ENCODE measurements at places on chromosomes 12 and 14.

GRCh38 chr14:31939934-31940333 lies 137.2 kb upstream of the ARHGAP5 start:
- no peak for DNase-seq

GRCh38 chr14:89549381-89550125 lies 132.5 kb upstream of the FOXN3 start:
- no peak for DNase-seq

GRCh38 chr14:55109836-55110235 lies 19.2 kb upstream of the LGALS3 start:
- DNase-seq, result no peak

GRCh38 chr12:9363145-9363544 lies 154.9 kb upstream of the PZP start:
- no peak for DNase-seq

- DNase-seq, result no peak
Observed at GRCh38 chr12:50620109-50620977, 115.6 kb downstream of the DIP2B start.

DNA sequence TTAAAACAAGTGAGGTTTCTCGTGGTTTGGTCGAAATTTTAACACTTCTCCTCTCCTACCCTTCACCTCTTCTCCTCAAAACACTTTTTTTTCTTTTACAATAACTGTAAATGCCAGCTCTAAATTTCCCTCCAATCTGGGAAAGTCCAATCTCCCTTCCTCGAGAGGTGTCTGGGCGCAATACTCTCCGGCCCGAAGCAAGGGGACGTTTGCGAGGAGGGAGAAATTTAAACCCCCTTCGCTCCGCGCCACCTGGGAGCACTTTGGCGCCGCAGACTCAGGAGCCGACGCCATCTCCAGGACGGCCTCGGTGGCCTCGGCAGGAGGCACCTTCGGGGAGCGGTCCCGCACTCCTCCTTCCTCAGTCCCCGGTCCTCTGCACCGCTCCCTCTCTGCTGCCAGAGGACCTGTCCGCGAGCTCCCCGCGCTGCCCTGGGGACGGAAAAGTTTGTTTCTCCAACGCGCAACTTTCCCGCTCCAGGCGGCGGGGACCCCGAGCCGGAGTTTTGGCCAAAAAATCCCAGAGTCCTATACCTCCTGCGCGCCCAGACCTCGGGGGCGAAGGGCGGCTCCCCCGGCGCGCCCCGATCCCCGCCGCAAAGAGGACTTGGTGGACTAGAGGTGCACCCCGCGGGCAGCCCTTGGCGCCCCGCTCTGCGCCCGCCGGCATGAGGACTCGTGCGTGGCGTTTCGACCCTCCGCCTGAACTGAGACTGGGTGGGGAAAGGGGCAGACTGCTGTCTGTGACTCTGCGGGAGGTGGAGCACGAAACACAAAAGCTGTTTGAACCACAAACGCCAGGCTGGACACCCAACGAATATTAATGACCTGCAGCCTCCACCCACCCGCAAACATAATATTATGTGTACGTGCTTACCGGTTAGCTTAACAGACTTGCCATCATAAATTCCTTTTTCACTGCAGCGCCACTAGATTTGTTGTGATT lies 95.2 kb upstream of the HMGA2 start:
- DNase-seq, result no peak

GRCh38 chr14:39175445-39176262 lies 600 bp downstream of the PNN start:
- DNase-seq, result no peak

DNA sequence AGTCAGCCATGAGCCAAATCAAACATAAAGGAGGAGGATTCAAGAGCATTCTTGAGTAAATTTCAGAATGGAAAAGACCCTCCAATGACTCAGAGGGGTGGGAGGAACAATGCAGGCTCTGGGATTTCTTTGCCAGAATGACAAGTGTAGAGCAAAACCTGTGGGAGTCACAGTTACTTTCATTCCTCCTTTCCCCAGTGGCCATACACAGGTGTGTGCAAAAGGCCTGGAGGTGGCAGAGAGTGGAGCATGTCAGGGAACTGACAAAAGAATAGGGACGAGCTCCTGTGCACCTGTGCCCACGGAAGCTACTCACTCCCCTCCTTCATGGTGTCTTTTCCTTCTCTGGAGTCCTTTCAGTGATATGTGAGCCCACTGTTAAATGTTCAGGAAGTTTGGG lies 9.4 kb upstream of the CIPC start:
- DNase-seq, result no peak

DNA sequence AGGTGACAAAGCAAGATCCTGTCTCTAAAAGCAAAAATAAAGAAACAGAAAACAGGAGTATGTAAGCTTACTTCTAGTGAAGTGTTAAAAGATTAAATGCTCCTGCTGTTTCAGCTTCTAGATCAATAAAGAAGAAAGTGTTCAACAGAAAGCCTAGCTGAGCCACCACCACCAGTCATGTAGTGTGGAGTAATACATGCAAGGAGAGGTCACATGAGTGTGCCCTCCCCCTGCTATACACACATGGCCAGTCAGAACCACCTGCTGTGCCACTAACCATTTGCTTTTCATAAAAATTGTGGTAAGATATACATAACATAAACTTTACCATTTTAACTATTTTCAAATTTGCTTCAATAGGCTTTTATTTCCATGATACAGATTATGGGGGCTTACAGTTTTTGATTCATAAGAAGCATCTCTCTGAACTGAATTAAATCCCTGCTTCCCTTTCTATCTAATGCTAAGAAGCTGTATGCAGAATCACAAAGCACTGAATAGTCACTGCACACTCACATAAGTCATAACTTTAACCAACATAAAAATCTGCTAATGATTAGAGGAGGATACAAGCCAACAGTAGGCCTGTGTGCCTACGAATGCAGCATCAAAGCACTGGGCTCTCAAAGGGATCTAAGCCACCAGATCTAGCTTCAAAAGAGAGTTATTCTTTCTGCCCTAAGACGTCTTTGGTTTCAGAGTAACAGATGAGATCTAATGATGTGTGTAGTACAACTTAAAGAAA lies 515.5 kb downstream of the C12orf50 start:
- DNase-seq, result no peak

DNA sequence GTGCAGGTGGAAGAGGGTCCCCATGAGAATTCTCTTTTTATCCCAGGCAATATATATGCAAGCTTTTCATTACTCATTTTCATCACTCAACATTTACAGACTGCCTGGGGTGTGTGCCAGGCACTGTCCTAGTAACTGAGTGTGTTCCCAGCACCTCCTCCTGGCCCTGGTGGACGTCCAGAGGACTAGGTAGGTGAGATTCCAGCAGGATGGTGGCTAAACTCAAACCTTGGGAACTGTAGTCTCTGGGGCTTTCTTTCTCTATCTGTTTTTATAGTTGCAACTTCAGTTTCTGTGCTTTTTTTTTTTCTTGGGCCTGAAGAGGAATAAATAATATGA lies 63.8 kb downstream of the SUSD6 start:
- no peak for DNase-seq

- no peak for DNase-seq
Observed at GRCh38 chr14:24307575-24308341, at the start of gene CIDEB. CIDEB (minus strand) TSS chr14:24307977; CDS start chr14:24307858, 119 bp downstream.

DNA sequence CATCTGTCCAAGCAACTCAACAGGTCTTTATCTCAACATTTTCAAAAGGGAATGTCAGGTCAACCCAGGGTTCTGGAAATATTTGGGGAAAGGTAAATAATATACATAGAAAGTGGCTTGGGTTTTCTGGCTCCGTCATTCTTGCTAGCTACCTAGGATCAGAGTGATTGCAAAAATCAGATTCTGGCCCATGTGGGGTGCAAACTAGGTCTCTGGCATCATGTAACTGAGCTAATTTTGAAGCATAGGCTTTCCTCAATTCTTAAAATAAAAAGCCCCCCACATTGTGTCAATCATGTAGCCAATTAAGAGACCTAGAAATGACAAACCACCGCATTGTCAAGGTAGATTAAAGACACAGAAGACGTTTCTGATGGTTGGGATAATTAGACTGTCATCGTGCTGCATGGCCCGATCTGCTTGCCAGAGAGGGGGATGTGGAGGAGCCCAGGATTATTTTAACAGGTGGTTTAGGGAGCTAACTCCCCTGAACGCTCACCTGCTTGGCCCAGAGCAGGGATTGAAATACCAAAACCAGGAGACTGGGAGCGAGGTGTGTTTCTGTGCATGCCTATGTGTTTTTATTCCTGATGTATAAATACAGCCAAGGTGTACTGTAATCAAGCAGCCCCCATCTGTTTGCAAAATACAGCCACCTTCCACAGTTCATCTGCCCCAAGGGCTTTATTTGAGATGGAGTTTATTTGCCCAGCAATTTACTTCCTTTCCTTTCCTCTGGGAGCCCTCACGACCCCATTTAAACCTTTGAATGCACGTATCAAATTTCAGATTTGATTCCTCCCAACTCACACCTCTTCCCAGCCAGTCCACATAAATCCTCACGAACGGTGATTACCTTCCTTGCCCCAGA lies 189.5 kb downstream of the TTC8 start:
- no peak for DNase-seq

DNA sequence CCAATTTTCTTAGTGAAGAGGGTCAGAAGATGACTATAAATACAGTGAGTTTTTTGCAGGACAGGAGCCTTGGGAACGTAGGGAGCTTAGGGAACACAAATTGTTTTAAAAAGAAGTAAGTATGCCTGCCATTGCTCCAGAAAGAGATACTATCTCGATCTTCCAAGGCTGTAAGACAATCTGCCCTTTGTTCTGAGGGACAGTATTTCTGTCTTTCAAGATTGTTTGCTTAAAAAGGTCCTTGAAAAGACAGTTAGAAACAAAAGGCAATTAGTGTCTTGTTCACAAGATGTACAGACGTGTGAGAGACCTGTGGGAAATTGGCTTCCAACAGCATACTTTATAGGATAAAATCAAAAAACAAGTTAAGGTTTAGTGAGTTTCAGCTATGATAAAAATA lies 321.2 kb upstream of the FAR2 start:
- DNase-seq, result no peak

- no peak for DNase-seq
Observed at GRCh38 chr12:117967043-117967442, 1.7 kb downstream of the KSR2 start.

- no peak for DNase-seq
Observed at GRCh38 chr14:58963873-58964597, 224.4 kb upstream of the DAAM1 start.

GRCh38 chr14:55245657-55246268 lies 25.5 kb upstream of the FBXO34 start:
- DNase-seq, result no peak
